ENCODE measurements at places on chromosomes 1 and 21.

DNA sequence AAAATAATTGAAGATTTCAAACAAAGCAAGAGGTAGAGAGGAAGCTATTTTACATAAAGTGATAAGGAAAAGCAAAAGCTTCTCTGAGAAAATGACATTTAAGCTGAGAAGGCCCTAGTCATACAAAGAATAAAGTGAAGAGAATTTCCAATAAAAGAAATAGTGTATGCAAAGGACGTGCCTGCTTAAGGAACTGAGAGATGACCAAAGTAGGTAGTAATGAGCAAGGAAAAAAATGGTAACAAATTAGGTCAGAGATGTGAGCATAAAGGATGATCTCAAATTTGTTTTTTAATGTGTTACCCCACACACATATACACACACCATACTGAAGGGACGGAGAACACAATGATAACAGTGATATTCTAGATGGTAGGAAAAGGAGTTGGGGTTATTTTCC is 46.4 kb downstream of the NRIP1 start:
- no peak for DNase-seq

DNA sequence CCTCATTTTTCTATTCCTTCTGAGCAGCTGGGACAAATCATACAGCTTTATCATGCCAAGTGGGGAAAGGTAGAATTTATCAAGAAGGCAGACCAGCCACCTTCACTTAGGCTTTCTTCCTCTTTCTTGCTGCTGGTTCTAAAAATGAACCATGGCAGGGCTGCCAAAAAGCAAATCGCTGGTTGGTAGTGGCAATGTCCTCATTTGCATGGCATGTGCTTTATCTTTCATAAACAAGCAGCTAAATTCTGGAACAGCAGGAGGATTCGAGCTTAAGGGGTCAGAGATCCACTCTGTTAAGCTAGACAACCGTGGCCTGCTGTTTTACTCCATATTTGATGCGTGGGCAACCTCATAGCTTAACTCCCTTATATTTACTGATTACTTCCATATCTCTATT is 91.3 kb downstream of the RPE65 start:
- no peak for DNase-seq

DNA sequence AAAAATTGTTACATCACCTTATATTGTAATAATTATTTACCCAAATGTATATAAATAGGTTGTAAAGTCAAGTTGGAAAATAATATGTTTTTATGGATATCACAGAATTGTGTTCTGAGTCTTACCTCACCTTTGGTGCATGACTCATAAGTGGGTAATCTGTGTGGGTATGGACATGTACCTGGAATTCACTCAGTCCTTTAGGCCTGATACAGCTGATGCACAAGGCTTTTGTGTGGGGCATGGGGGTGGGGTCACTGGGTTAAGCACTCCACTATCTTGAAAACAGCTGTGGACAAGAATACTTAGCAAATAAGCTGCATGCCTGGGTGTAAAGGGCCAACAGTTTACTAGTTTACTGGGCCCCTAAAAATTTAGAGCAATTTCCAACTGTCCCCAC is 34.4 kb downstream of the INKA2 start:
- DNase-seq, result no peak

GRCh38 chr21:27769763-27770162 is 802.9 kb upstream of the ADAMTS5 start:
- DNase-seq, result no peak

- peak; percentile 74 for DNase-seq
Observed at GRCh38 chr1:204828352-204828850, 42.3 kb upstream of the NFASC start.

DNA sequence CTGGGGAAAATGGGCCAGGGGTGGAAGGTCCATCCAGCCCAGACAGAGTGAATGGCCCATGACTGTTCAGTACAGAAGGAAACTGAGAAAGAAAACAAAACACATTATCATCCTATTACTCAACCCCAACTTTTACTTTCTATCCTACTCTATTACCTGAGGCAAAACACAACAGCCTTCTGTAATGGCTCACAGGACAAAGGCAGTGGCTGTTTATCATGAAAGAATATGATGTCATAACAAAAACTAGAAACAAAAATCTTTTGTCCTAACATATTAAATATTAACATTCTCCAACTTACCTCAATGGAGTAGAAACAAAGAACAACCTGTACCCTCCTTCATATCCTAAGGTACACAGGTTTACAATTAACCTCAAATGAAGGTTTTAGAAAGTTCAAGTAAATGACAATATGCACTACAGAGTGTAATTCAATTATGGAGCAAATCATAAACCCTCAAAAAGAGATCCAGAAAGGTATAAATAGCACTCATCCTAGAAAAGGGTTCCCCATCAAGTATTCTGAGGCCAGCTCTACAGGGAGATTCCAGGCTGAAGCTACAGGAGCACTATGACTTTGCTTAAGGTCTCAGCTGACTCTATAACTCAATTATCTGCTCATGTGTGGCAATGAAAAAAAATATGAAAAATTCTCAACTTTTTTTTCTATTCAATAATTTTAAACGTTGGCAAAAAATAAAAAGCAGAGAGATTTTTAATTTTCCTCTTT is 15.1 kb downstream of the ELK4 start:
- DNase-seq, result no peak

GRCh38 chr21:43317959-43318358 is 109.0 kb downstream of the SIK1 start:
- no peak for DNase-seq

- no peak for DNase-seq
Observed at GRCh38 chr1:30305061-30305460, 418.3 kb downstream of the MATN1 start.

- DNase-seq, result no peak
Observed at GRCh38 chr1:204383163-204383904, 23.6 kb upstream of the PLEKHA6 start.

DNA sequence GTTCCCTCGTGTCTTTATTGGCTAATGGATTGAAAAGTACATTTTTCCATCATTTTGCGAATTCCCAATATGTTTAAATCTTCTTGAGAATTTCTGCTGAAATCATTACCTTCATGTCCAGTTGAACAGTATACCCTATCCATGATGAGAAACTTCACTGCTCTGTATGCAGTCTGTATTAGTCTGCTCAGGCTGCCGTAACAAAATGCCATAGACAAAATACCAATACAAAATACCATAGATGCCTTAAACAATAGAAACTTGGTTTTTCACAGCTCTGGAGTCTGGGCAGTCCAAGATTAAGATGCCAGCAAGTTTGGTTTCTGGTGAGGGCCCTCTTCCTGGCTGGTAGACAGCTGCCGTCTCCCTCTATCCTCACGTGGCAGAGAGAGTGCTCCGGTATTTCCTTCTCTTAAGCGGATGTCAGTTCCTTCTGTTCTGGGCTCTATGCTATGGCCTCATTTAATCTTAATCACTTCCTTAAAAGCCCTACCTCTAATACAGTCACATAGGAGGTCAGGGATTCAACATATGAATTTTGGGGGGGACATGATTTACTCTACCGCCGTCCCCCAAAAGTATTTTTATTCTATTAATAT is 27.0 kb downstream of the CXADR start:
- no peak for DNase-seq

- DNase-seq, result no peak
Observed at GRCh38 chr1:28885977-28886730, 28.2 kb upstream of the EPB41 start.

DNA sequence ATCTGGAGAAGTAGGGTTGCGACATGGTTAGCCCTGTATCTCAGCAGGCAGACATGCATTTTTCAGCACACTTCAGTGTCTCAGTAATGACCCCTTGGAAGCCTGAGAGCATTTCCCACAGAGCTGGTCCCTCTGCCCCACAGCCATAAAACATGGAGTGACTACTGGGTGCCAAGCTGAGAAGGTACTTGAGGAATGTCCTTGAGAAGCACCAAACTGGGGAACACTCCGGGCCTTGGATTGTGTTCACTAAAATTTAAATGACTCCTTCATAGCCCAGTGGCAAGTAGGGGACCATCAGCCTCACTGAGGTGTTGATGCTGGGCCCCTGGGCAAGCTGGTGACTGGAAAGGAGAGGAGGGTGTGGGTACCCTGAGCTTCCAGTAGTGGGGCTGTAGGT is 54.7 kb downstream of the KCNJ6 start:
- no peak for DNase-seq

GRCh38 chr1:47887475-47888293 is 109.5 kb downstream of the TRABD2B start:
- no peak for DNase-seq

DNA sequence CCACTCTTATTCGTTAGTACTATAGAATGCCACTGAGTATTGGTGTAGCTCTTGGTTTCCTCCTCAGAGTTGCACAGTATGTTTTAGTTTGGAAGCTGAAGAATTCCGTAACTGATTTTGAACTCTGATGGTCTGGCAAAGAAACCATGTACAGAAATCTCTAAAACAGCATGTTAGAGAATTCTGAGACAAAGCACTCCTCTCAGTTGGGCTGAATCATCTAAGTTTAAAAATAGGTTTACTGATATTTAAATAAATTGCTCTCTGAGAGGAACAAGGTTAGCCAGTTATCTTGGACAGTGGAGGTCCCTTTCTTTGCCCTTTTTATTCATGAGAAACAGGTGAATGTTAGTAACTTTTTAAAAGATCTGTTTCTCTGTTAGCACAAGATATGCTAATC is 43.8 kb downstream of the NCF2 start:
- no peak for DNase-seq

GRCh38 chr1:192941722-192942411 is 117.3 kb downstream of the UCHL5 start:
- no peak for DNase-seq

- peak; percentile 15 for DNase-seq
Observed at GRCh38 chr1:2594001-2594640, 7.5 kb downstream of the PRXL2B start.

Measured in fibroblast of skin of right biceps (primary cell).